T-helper 17 cell (primary cell): ENCODE measurements at places on chromosomes 11 and 22. TPM values are rescaled to one million over a fixed set of nuclear protein-coding genes. Genes with fewer than 3 reads are reported as not detected.

Gene OTOG
- total RNA-seq = not detected

Gene TESMIN
- 5.0 TPM for total RNA-seq

Gene MS4A6A
- total RNA-seq = 8.2 TPM

Gene SLC37A2
- 0.90 TPM for total RNA-seq

Gene C11orf52
- not detected for total RNA-seq

Gene APOBEC3H
- 1.4 TPM for total RNA-seq

Gene P2RY6
- not detected for total RNA-seq

Gene ELMOD1
- not detected for total RNA-seq

Gene SF1
- total RNA-seq = 1,476 TPM

Gene TPBGL
- total RNA-seq = 0.60 TPM

Gene CENPM
- 28.3 TPM for total RNA-seq

Gene C22orf23
- total RNA-seq = not detected

Gene AIFM3
- 1.2 TPM for total RNA-seq

Gene PANX3
- not detected for total RNA-seq

Gene PLAAT2
- not detected for total RNA-seq

Gene MRGPRF
- not detected for total RNA-seq

Gene MRPL21
- 34.4 TPM for total RNA-seq

Gene DDX17
- 546 TPM for total RNA-seq

Gene RAG2
- total RNA-seq = not detected

Gene CTTN
- 3.1 TPM for total RNA-seq

Gene UBQLNL
- total RNA-seq = 0.42 TPM

Gene CHRDL2
- total RNA-seq = not detected

Gene YDJC
- 31.0 TPM for total RNA-seq

Gene KLHDC7B
- total RNA-seq = 5.1 TPM

Gene ANO9
- total RNA-seq = 131 TPM

Gene PTPRCAP
- 170 TPM for total RNA-seq

Gene C22orf31
- total RNA-seq = not detected

Gene BTBD18
- total RNA-seq = not detected

Gene TRIM66
- total RNA-seq = 20.0 TPM

Gene MS4A8
- total RNA-seq = not detected

Gene OVCH2
- total RNA-seq = not detected

Gene SCUBE2
- total RNA-seq = 0.10 TPM

Gene MIOX
- not detected for total RNA-seq

Gene PHOX2A
- total RNA-seq = not detected

Gene GLB1L2
- total RNA-seq = 0.37 TPM

Gene IL18
- total RNA-seq = 0.57 TPM
